Amniotic epithelial cell (primary cell): ENCODE measurements at places on chromosomes 6 and 20.

GRCh38 chr6:7770601-7771000, 44.7 kb downstream of the BMP6 start:
- DNase-seq = no peak

DNA sequence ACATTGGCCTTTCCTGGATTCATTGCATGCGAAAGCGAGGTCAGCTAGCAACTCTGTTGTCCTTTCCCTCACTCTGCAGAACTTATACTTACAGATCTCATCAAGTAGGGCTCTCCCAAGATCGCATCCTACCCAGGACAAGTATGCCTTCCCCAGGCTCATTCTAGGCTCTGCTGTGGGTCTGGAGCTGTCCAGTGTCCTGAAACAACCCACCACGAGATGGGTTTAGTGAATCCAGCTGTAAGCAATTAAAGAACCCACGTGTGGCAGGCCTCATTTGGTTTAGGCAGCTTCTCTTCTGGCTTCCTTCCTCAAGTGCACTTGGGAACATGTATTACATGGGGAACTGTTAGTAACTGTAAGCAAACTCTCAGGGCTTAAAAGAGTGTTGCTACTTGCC, 406.5 kb upstream of the CHD6 start:
- no peak for DNase-seq

DNA sequence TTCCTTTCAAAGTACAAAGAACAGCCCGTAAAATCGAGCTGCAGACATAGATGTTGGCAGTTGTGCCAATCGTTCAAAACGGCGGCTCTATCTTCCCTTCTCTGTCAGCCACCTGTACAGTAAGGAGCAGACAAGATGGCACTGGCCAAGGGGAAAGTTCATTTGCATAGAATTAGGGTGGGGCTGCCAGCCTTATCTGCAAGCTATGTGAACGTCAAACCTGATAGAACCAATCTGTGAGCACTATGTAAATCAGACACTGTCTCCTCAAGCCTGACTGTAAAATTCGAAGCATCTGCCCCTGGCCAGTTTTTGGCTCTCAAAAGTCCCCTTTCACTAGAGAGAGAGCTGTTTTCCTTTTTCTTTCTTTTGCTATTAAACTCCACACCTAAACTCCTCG, 374.5 kb downstream of the EPM2A start:
- no peak for DNase-seq

DNA sequence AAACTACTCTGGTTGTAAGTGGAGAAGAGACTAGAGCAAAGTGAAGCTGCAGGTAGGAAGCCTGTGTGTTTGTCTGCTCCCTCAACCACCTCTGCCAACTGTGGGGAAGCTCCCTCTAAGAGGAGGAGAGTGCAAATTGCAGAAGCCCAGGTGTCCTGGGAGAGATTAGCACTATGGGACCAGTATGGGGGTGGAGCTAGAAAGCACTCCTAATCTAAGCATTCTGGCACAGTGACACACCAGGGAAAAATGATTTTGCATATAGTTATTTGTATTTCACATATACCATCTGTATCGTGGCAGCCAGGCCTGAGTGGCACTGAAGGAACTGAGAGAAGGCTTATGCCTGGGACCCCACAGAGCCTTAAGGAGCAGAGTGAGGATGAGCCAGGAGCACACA, 12.8 kb downstream of the GSTA1 start:
- DNase-seq = no peak

- no peak for DNase-seq
Measured at GRCh38 chr6:154229786-154230185, 126.8 kb downstream of the IPCEF1 start.

DNA sequence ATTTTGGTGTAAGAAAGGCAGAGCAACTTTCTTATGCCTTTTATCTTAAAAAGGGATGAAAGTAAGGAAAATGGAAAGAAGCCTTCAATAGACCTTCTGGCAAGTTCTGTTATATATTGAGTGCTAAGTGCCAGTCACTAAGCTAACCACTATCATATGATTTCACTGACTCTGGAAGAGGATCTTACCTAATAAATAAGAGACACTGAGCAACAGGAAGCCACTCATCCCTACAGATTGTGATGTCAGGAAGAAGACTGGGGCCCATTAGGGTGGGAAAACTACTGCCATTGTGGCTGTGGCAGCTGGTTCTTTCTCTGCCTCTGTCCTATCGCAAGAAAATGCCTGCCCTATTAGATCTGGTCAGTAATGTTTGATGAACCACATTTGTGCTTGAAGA, 89.6 kb downstream of the AIG1 start:
- no peak for DNase-seq

- no peak for DNase-seq
Measured at GRCh38 chr6:14272737-14273085, 155.1 kb downstream of the CD83 start.

DNA sequence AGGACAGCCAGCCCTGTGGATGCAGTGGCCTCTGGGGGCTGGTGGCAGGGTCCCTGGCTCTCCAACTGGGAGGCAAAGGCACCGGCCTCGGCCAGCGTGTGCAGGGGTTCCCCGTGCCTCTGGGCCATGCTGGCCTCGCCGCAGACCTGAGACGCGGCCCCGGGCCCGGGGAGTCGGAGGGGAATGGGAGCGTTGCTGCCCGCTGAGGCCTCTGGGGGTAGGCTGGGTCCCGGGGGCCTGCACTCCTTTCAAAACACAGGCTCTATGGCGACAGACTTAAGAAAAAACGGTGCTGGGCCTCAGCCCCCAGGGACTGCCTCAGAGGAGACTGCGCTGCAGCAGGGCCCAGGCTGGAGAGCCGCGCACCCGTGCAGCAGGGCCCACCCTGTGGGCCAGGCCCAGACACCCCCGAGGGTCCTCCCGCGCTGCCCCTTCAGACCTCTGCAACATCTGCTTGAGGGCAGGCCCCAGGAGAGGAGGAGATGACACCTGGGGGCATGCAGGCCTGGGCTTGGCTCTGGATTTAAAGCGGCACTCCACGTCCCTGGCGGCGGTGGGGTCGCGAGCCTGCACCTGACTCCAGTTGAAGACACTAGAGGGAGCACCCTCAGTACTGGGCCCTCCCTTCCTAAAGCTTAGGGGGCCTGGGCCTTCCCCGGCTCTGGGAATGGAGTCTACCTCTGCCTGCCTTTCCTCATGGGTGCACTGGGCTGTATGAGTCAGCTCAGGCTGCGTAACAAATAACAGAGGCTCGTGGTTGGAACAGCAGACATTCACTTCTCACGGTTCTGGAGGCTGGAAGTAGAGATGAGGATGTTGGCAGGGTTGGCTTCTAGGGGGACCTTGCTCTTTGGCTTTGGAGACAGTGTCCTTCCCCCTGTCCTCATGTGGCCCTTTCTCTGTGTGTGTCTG, 117.4 kb upstream of the RPS6KA2 start:
- no peak for DNase-seq

GRCh38 chr20:53894707-53895384, 175.5 kb downstream of the BCAS1 start:
- no peak for DNase-seq

DNA sequence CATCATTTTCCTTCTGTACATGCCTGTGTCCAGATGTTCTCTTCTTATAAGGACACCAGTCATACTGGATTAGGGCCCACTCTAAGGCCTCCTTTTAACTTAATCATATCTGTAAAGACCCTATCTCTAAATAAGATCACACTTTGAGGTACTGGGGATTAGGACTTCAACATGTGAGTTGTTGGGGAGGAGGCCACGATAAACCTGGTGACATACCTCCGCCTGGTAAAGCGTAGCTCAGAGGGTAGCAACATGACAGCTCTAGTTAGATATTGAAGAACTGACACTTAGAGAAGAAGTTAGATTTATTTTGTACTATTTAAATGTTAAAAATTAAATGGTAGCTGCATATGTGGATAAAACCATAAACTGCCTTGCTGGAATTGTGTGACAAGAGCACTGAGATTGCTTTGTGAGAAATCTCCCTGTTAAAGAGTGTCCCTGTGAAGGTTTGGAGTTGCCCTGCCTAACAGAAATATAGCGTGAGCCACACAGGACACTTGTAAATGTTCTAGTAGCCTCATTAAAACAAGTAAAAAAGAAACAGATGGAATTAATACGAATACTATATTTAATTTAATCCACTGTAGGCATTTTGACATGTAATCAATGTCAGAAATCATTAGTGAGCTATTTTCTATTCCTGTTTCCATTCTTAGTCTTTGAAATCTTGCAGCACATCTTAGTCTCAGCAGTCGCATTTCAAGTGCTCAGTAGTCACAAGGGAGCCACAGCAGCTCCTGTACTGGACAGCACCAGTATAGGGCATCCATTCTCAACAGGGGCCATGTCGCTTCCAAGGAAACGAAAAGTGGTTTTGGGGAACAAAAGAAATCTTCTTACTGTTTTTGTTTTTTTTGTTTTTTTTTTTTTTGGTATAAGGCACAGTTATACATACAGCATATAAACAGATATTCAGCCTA, 13.4 kb downstream of the PLCB1 start:
- no peak for DNase-seq

- DNase-seq = no peak
Measured at GRCh38 chr20:1212023-1212422, 8.8 kb downstream of the C20orf202 start.
